Dermis blood vessel endothelial cell (primary cell): ENCODE measurements at places on chromosomes 2 and 18. TPM values are rescaled to one million over a fixed set of nuclear protein-coding genes. Genes with fewer than 3 reads are reported as not detected.

Gene CNDP1
- total RNA-seq, result not detected in 2 replicates

Gene SP100
- total RNA-seq, result 96.0 and 96.4 TPM in 2 replicates

Gene PSMA8
- not detected in 2 replicates for total RNA-seq

Gene FIGN
- total RNA-seq, result under 0.01 and 0.23 TPM in 2 replicates

Gene GLI2
- 0.34 TPM in 1 of 2 replicates, not detected in the other for total RNA-seq

Gene TTC32
- total RNA-seq, result 8.1 and 9.4 TPM in 2 replicates

Gene IL1RN
- total RNA-seq, result under 0.01 TPM in 1 of 2 replicates, not detected in the other

Gene IL37
- not detected in 2 replicates for total RNA-seq

Gene SCYGR4
- not detected in 2 replicates for total RNA-seq

Gene IL1R2
- 0.28 and 0.34 TPM in 2 replicates for total RNA-seq

Gene STAT4
- total RNA-seq, result 0.51 and 1.6 TPM in 2 replicates

Gene SKOR2
- not detected in 2 replicates for total RNA-seq

Gene SERPINB5
- total RNA-seq, result 0.05 and 0.51 TPM in 2 replicates

Gene BMP10
- total RNA-seq, result not detected in 2 replicates

Gene SLC19A3
- 0.14 TPM in 1 of 2 replicates, not detected in the other for total RNA-seq

Gene LHCGR
- total RNA-seq, result not detected in 2 replicates

Gene ACTG2
- total RNA-seq, result 0.05 TPM in 1 of 2 replicates, not detected in the other

Gene PECR
- 10.2 and 18.9 TPM in 2 replicates for total RNA-seq

Gene MEIS1
- 1.3 and 3.4 TPM in 2 replicates for total RNA-seq

Gene HNMT
- 1.4 and 5.6 TPM in 2 replicates for total RNA-seq

Gene EIF5B
- total RNA-seq, result 20.8 and 45.6 TPM in 2 replicates

Gene DRC1
- total RNA-seq, result 0.09 and 0.17 TPM in 2 replicates

Gene PNKD
- 26.5 and 50.2 TPM in 2 replicates for total RNA-seq

Gene SERPINB13
- total RNA-seq, result not detected in 2 replicates

Gene RAPGEF4
- total RNA-seq, result 30.5 TPM in 2 replicates

Gene E2F6
- total RNA-seq, result 13.9 and 14.8 TPM in 2 replicates

Gene PARD3B
- 13.3 and 14.3 TPM in 2 replicates for total RNA-seq
